ENCODE measurements at places on chromosomes 5 and 9.

DNA sequence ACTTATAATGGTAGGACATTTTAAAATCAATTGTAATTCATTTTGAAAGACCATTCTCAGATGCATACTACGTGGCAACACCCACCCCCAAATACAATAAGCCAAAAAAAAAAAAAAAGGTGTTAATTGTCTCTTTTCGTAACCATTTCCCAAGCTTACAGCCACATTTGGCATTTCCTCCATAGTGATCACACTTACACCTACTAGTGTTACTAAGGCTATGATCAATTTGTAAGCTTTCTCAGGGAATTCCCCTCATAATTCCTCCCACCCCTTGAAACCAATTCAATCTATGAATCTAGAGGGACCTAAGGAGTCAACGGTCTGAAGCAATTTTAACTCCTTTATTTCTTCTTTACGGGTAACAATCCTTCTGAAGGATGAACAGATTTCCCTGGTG is 40.1 kb downstream of the NR2F1 start:
- DNase-seq: no peak

- no peak for DNase-seq
These were observed 211.3 kb upstream of the HAPLN1 start for GRCh38 chr5:83931969-83932368.

GRCh38 chr5:91794856-91795548 is 411.9 kb upstream of the ARRDC3 start:
- DNase-seq: no peak

DNA sequence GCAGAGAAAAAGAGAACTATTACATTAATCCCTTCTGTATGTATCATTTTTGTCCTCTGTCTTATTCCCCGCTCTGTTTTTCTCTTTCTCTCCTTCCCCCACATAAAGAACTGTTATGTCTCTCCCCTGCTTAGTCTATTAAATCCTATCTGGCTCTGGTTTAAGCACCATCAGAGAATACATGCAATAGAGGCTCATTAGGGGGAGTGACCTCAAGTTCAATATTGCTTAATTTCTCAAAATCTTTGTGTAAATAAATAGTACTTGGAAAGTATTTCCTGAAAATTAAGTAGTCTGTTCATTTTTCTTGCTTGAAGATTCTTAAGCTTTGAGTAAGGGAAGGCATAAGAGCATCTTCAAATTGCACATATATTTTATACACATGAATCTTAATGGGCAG is 41.2 kb upstream of the FAM174A start:
- DNase-seq: no peak

DNA sequence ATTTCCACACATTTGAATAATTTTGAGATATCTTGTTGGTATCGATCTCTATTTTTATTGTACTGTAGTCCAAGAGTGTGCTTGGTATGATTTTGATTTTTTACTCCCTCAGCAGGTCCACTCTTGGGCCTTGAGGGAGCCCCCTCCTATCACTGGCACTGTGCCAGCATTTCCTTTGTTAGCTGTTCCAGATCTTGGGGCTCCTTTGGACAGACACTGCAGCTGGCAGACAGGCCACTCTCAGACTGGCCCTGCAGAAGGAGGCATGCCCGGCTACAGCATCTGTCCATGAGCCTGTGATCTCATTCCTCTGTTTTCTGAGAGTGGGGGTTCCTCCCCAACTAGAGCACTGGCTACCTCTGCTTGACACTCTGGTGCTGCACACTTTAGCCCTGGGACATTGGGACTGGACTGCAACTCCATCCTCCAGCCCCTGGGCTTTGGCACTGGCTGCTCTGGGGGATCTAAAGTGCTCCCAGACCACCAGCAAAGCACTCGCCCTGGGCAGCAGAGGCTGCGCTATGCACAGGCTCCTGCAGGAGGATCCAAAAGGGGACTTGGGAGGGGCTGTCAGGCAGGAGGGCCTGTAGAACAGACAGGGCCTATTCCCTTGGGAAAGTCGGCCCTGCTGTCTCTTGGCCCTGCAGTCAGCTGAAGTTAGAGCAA is 271.3 kb upstream of the DMAC1 start:
- peak; percentile 40 for DNase-seq

DNA sequence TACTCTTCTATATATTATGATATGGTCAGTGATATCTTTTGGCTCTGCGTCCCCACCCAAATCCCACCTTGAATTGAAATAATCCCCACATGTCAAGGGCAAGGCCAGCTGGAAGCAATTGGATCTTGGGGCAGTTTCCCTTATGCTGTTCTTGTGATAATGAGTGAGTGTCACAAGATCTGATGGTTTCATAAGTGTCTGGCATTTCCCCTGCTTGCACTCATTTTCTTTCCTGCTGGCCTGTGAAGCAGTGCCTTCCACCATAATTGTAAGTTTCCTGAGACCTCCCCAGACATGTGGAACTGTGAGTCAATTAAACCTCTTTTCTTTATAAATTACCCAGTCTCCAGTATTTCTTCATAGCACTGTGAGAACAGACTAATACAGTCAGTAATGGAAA is 45.0 kb upstream of the TNC start:
- DNase-seq: no peak

- no peak for DNase-seq
These were observed 786 bp upstream of the TSSK1B start for GRCh38 chr5:113435575-113435974.

DNA sequence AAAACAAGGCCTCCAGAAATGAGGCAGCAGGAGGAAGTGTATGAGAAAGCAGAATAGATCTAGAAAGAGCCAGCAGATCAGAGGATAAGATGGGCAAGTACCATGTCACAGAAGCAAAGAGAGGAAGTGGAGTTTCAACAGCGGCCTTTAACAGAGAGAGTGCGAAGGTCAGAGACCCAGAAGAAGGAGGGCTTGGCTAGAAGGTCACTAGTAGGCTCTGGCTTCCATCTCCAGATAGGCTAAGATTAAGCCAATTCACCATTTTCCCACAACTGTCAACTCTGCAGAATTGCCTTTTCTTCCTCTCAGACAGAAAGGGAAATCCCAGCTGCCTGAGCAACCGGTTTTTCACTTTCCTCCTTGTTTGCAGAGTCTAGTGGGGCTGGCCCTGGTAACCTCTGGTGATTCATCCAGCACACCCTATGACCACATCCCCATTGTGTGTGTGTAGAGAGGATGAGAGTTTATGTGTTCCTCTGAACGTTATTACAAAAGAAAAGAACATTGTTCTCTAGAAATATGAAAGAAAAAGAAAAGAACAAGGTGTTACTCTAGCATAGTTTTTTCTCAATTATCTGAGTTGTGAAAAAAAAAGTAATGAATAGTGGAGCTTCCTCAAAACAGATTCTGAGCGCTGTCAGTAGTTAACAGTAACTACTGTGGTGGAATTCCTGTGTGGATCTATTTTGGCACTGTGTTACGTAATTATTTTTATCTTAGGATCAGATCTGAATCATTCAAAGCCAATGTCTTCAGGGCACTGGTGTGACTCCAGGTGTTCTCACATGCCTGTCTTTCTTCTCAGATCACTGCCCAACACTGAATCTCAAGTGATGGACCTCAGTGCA is 220.4 kb downstream of the ARRDC3 start:
- DNase-seq: no peak

- no peak for DNase-seq
These were observed 97.1 kb upstream of the IL12B start for GRCh38 chr5:159427180-159428012.

DNA sequence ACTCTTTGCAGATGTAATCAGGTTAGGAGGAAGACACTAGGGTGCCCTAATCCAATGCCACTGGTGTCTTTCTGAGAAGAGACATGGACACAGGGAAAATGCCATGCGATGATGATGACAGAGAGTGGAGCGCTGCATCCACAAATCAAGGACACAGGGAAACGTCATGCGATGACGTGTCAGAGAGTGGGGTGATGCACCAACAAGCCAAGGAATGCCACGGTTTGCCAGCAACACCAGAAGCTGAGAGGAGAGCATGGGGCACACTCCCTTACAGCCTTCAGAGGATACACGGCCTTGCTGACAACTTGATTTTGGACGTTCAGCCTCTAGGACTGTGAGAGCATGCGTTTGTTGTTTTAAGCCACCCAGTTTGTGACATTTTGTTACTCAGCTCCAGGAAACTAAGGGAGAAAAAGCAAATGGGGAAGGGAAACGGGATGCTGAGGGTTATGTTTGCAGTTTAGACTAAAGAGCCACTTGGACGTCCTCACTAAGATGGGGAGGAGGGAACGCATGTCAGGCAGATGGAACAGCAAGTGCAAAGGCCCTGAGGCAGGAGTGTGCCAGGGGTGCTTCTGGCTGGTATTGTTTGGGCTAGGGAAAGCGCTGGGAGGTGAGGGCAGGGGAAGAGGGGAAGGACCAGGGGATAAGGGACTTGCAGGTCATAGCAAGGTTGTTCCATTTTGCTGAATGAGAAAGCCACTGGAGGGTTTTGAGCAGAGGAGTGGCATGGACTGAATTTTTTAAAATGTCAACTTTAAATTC is 2.5 kb upstream of the TENT4A start:
- no peak for DNase-seq

DNA sequence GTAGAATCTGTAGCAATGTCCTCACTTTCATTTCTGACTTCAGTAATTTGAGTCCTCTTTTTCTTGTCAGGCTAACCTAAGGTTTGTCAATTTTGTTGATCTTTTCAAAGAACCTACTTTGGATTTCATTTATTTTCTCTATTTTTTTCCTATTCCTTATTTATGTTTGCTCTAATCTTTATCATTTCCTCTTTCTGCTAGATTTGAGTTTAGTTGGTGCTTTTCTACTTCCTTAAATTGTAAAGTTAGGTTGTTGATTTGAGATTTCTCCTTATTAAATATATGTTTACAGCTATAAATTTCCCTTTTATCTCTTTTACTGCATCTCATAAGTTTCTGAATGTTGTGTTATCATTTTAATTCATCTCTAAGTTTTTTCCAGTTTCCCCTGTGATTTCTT is 75.1 kb upstream of the FAM120A start:
- DNase-seq: no peak

GRCh38 chr5:19538607-19539006 is 449.4 kb downstream of the CDH18 start:
- DNase-seq: peak; percentile 33

- DNase-seq: peak; percentile 64
These were observed 1042.3 kb downstream of the CDH12 start for GRCh38 chr5:21810737-21811316.

GRCh38 chr9:129458663-129459546 is 162.0 kb downstream of the C9orf50 start:
- peak; percentile 48 for DNase-seq

- DNase-seq: no peak
These were observed 180.9 kb upstream of the ANKRD55 start for GRCh38 chr5:56414066-56414465.

GRCh38 chr5:108814551-108814950 is 66.9 kb downstream of the FER start:
- DNase-seq: no peak

DNA sequence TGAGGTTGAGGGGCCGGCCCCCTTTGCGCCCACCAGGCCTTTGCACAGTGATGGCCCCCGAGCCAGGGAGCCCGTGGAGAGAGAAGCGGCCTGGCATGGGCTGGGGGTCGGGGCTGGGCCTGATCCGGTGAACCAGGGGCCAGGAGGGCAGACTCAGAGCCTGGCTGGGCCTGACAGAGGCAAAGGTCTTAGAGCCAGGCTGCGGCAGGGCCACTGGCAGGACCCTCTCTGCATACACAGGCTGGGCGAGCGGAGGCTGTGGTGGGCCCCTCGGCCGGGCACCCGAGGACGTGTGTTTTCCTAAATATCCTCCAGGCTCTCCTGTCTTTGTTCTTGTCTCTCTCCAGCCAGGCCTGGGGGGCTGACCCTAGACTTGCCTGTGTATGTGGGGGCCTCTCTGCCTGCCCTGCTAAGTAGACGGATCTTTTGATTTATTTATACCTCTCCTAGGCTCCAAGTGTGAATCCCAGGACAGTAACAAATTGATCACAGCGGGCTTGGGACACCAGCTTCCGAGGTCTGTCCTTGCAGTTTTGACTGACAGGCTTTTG is 933 bp downstream of the NEK6 start:
- peak; percentile 58 for DNase-seq

DNA sequence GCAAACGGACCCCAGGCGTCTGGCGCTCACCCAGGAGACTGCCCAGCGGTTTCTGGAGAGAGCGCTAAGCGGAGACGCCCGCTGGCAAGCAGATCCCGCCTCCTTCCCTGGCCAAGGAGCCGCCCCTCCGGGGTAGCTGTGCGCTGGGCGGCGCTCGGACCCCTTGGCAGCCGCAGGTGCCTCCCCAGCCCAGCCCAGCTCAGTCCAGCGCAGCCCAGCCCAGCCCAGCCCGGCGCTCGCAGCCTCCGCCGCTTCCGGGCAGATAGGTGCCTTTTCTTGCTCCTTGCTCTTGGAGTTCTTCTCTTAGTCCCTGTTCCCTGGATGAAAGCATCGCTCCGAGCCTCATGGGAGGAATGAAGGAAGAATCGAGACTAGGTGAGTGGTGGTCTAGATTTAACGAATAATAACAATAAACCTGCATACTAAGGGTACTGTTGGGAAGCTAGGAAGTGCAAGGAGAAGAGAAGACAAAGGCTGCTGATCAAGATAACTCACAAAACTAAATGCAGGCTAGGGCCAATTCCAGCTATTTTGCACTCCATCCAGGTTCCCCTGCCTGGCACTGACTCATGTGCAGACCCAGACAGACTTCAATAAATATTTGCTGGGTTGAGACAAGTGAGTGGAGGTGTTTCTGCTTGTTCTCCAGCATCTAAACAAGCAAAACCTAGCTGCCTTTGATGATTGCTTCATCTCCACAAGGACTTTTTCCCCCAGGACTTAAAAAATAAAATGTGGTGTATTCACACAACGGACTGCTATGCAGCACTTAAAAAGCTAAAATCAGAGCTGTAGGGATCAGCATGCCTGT is at the start of gene STK32A:
TSS of gene STK32A (plus strand) at position 202 of the 811 bp plus-strand sequence. CDS start 4,609 bp downstream, outside the sequence.
- peak; percentile 93 for DNase-seq

- DNase-seq: no peak
These were observed 143.2 kb upstream of the DMRT1 start for GRCh38 chr9:698276-698675.

GRCh38 chr5:175692235-175692995 is 34.5 kb downstream of the HRH2 start:
- no peak for DNase-seq

DNA sequence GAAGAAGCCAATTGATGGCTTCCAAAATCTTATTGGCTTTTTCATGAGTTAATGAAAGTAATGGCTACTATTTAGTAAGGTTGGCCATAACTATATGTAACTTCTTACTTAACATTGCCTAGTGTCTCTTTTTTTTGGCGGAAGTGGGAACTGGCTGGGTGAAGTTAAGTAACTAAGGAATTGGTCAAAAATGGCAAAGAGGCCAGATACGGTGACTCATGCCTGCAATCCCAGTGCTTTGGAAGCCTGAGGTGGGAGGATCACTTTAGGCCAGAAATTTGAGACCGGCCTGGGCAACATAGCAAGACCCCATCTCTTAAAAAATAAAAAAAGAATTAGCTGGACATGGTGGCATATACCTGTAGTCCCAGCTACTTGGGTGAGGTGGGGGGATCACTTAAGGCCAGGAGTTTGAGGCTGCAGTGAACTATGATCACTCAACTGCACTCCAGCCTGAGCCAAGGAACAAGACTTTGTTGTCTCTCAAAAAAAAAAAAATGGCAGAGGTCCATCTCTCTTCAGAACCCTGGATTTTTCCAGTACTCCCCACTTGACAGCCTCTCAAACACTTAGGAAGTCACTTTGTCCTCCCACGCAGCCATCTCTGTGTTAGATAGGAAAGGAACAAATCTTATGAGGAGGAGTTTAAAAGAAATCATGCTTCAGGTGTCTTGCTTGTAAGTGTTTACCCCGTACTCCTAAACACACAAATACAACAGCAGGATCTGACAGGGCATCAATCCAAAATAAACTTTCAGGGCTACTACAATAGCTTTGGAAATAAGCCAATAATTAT is 75.7 kb downstream of the TEK start:
- no peak for DNase-seq

GRCh38 chr5:169668732-169669131 is 31.7 kb downstream of the DOCK2 start:
- peak; percentile 29 for DNase-seq

Data from GM23338 (cell line).